EL (cell line): ENCODE measurements at places on chromosomes 5 and 9.

- no peak for DNase-seq
Observed at GRCh38 chr9:123739387-123739786, 190.5 kb downstream of the DENND1A start.

DNA sequence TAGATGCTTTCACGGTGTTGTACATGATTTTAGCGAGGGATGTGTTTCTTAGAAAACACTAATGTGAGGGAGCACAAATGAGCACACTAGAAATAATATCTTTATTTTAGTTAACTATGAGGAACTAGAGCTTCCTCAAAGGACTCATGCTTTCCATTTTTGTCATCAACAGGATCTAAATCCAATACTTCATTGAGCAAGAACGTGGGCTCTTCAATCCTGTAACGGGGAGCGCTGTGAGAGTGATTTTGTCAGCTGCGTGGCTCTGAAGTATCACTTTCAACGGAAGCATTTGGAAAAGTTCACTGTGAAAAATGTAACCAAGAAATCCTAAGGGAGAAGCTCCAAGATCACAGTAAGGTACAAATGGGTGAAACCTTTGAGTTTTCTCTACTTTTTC, 93.2 kb downstream of the LIX1 start:
- no peak for DNase-seq

DNA sequence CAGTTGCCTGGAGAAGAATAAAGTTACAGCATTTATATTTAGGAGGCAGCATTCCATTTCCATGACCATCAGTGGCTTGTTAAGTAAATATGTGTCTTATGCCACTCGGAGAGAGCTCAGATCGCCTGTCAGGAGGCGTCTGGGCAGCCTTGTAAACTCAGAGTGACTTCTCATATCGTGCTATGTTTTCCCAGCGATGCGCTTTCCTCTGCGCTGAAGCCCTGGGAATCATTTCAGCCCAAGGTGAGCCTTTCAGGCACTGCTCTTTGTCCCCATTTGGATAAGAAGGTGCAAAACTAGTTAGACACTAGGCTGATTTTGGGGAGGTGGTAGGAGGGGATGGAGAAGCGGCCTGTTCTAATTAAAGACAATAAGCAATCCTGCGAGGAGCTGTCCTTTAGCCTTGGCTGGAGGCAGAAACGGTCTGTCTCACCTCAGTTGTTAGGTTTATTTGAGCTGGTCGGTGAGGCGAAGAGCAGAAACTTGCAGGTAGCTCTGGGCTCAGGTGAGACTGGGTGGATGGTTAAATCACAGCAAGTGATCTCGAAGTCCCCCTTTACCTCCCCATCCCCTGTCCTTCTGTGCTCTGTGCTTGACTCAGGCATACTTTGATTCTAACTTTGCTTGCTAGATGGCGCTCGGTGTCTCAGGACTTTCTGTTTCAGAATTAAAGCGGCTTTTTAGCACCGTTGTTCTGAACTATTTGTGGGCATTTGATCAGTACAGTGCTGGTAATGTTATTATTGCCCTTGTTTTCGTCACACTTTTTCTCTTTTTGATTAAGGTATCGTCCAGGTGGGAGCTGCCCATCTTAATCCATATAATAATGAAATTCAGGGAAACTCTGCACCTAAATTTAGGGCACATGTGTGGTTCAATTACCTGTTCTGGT, 24.6 kb downstream of the NR2F1 start:
- DNase-seq, result peak; percentile 80

GRCh38 chr9:26951794-26952193, 4.4 kb upstream of the IFT74 start:
- DNase-seq, result no peak

GRCh38 chr5:124659798-124660197, 86.6 kb downstream of the ZNF608 start:
- DNase-seq, result no peak

DNA sequence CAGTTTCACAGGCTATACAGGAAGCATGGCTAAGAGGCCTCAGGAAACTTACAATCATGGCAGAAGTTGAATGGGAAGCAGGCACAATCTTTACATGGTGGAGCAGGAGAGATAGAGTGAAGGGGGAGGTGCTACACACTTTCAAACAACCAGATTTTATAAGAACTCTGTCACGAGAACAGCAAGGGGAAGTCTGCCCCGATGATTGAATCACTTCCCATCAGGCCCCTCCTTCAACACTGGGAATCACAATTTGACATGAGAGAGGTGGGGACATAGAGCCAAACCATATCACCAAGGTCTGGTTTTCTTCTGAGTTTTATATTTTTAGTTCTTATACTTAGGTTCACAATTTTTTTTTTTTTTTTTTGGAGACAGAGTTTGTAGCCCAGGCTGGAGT, 16.1 kb downstream of the ZCCHC9 start:
- no peak for DNase-seq

- DNase-seq, result no peak
Observed at GRCh38 chr9:37859043-37859442, 44.9 kb downstream of the SLC25A51 start.

- peak; percentile 87 for DNase-seq
Observed at GRCh38 chr5:35924950-35925722, 13.3 kb downstream of the CAPSL start.

DNA sequence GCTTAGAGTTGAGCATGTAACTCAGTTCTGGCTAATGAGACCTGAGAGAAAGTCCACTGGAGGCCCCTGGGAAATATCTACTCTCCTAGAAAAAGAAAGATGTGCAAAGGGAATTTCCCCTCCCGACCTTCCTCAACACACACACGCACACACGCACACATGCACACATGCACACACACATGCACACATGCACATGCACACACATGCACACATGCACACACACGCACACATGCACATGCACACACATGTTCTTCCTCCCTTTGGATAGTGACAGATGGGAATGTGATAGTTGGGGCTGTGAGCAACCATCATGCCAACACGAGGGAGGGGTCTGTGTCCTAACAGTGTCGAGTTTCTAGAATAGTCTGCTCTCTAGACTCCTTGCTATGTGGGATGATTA, 148.2 kb upstream of the EGFLAM start:
- DNase-seq, result no peak

GRCh38 chr9:882416-882924, 41.0 kb downstream of the DMRT1 start:
- DNase-seq, result no peak

DNA sequence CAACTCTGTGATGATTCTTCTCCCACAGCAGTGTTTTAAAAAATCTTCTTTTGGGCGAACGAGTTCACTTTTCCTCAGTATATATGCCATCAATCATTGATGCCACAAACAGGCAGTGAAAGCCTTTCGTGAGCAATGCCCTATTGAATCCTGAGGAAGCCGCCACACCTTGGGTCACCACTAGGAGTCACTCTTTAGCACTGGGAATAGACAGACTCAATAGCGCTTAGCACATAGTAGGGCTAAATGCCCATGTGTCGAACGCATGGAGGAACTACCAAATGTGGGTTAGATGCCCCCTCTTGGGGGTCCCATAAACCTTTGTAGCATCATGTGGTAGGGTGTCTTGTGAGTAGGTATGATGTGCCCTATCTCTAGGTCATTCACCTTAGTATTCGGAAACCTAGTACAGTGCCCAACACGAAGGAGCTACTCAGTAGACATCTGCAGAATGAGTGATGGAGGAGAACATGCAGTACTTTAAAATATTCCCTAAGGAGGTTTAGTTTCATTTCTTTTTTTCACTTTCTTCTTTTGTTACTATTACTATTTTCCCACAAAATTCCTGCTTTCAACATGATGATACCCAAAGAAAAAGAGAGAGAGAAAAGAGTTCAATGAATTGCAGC, 603.7 kb downstream of the BNC2 start:
- DNase-seq, result peak; percentile 13

DNA sequence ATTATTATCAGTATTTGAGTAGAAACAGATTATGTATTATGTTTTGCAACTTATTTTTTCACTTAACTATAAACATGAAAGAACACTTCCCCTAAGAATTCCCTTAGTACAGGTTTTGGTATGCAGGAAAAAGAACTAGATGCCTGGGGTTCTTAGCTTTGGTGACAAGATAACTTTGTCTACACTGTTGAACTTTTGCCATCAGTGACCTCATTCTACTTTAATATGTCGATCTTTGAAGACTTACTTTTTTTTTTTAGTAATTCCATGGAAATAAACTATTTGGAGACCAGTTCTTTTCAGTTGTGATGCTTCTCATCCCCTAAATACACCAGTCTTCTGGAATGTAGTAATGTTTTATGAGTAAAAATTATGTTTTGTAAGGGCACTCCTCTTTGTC, 34.3 kb downstream of the ZNF462 start:
- DNase-seq, result peak; percentile 75
